Amniotic epithelial cell (primary cell): ENCODE measurements at places on chromosomes 12 and 14.

DNA sequence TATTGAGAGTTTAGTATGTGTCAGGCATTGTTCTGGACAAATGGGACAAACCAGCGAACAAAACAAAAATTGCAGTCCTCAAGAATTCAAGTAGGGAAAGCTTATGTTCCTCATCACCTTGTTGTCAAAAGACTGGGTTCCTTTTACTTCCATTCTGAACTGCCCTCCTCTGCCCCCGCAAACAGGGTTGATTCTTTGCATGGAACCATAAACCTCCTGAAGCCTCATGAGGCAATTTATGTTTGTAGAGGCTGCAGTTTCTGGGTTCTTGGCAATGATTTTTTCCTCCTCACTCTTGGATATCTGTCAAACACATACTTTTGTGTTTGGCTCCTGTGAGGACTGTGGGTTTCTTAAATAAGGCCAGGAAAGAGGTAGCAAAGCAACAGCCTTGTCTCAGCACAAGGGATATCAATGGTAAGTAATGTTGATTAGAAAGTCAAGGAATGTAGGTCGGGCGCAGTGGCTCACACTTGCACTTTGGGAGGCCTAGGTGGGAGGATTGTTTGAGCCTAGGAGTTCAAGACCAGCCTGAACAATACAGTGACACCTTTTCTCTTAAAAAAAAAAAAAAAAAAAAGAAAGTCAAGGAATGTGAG is 13.9 kb downstream of the COPZ1 start:
- DNase-seq: no peak

- peak; percentile 76 for DNase-seq
These were observed 18.8 kb upstream of the NR4A1 start for GRCh38 chr12:52032446-52032803.

GRCh38 chr14:68249661-68250451 is 430.3 kb downstream of the RAD51B start:
- peak; percentile 67 for DNase-seq

GRCh38 chr12:113418213-113418879 is 3.8 kb upstream of the SDSL start:
- peak; percentile 12 for DNase-seq

- no peak for DNase-seq
These were observed 13.3 kb upstream of the MAX start for GRCh38 chr14:65115615-65116014.

DNA sequence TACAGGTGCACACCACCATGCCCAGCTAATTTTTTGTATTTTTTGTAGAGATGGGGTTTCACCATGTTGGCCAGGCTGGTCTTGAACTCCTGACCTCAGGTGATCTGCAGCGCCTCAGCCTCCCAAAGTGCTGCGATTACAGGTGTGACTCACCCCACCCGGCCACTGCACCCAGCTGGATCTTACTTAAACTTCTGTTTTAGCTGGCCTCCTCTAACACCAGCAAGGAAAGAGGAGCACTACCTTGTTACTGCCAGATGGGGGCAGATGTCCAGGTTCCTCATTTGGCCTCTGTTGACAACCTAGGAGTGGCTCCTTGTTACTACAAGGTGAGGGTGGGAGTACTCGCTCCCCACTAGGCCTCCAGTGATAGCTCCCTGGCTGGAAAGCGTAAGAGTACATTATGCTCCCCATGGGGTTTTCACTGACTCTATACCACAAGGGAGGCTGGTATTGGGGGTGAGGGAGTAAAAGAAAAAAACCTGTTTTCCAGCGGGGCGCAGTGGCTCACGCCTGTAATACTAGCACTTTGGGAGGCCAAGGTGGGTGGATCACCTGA is 13.2 kb upstream of the ARF6 start:
- peak; percentile 69 for DNase-seq

DNA sequence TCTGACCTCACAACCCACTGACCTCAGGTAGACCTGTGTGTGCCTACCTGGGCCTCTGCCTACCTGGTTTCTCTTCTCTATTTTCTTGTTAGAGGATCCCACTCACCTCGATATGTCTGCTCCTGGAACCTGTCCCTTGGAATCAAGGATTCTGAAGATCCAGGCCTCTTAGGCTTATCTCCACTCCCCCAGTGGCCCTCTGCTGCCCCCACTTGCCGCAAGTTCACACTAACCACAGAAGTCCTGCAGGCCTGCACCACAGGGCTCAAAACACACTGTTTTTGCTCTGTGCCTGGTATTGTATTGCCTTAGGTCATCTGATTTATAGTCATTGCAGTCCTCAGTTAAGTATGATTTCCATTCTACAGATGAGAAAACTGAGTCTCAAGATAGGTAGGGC is 15.3 kb upstream of the NRXN3 start:
- no peak for DNase-seq

- DNase-seq: no peak
These were observed 73.6 kb upstream of the REP15 start for GRCh38 chr12:27622436-27623195.

DNA sequence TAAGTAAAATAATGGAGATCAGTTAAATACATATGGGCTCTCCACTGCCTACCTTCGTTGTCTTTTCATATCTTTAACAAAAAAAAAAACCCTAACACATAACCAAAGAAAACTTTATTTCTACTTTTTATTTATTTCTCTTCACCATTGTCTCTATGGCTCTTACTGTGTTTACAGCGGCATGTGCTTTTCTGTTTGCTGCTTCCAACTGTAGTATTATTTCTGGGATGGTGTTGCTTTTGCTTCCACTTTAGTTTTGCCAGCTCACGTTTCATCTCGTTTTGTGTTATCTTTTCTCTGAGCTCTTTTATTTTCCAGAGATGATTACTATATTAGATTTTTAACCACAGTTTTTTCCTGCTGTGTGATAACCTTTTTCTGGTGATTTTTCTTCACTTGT is 46.1 kb downstream of the KTN1 start:
- DNase-seq: no peak

- DNase-seq: no peak
These were observed 38.9 kb downstream of the C14orf132 start for GRCh38 chr14:96077983-96078624.

- DNase-seq: no peak
These were observed 162.5 kb upstream of the NOS1 start for GRCh38 chr12:117523971-117524370.

DNA sequence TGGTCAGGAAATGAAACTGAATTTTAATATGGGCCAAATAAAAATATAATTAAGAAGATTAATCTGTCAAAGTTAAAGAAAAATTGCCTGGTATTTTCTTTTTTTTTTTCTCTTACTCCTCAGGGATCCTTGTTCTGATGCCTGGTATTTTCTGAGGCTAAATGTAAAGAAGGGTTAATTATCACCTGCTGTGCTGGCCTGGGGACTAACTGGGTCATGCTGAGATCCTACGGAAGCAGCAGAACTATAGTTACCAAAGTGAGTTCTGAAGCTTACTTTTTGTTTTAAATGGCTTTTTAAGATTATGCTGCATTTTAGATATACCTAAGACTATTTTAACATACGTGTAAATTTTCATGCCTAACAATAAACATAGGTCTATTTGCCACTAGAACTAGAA is 23.3 kb downstream of the ZC2HC1C start:
- DNase-seq: no peak

- DNase-seq: no peak
These were observed 13.6 kb downstream of the EML1 start for GRCh38 chr14:99806836-99807235.
